ENCODE measurements at places on chromosomes 11 and 22.
A peak's percentile ranks its signal among the peaks of the same experiment; 100 is the strongest.

- DNase-seq = no peak
Measured at GRCh38 chr11:109036011-109036410, 371.1 kb downstream of the DDX10 start.

DNA sequence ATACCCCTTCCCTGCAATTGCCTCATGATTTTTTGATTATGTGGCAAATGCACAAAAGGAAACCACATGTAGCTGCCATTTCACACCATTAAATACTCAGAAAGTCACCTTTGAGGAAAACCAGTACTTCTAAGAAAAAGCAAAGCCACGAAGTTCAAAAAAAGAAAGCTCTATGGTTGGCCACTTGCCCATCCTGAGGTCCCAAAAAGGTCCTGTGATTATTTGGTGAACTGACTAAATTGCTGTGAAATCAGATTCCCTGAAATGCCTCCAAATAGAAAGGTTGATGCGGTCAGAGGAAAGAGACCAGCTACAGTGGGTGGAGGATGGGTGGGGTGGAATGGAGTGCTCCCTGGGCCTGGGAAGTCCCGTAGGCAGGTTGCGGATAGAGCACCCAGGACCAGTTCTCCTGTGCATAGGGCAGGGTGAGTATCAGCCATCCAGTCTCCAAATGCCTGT lies 26.9 kb downstream of the MRPL16 start:
- no peak for DNase-seq

GRCh38 chr11:133579165-133580031 lies 47.1 kb upstream of the OPCML start:
- no peak for DNase-seq

- DNase-seq = no peak
Measured at GRCh38 chr22:44765571-44766285, 13.4 kb downstream of the ARHGAP8 start.

DNA sequence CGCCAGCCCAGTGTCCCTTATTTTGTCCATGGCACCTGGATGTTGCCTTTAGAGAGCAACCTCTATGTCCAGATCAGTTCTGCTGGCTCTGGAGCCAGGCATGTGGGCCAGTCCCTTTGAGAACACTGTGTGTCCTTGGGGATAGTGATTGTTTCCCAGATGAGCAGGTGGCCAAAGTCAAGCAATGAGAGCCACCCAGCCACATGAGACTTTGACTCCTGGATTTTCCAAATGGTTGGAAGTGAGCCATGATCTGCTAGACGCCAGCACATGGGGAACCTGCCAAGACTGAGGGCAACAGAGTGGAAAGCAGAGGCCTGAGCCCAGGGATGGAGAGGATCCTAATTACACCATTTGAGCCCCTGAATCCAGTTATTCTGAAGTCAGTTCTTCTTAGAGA lies 479.8 kb downstream of the OPCML start:
- no peak for DNase-seq

DNA sequence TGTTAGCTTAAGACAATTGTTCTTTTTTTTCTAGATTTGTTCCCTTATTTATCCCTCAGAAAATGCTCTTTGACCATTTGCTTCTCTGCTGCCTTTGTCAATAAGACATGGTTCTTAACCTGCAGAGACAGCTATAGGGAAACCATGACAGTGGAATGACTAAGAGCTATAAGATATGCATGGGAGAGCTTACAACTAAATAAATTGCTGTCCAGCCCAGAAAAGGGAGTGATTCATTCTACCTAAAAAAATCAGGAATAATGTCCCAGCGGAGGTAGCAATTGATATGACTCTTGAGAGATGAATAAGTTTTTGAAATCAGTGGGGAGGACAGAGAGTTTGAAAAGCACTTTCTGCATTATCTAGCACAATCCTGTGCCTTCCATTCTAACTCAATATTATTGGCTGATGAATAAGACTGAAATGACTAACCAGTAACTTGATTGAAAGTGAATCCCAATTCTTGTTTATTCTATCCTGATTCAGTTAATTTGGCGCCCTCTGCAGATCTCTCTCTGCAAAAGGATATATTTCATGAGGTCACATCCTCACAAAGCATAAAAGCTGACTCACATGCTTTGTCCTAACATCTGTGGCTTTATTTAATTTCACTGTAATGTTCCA lies 680.5 kb upstream of the API5 start:
- DNase-seq = peak; percentile 78

GRCh38 chr22:19707347-19708290 lies 6.7 kb upstream of the SEPTIN5 start:
- no peak for DNase-seq

DNA sequence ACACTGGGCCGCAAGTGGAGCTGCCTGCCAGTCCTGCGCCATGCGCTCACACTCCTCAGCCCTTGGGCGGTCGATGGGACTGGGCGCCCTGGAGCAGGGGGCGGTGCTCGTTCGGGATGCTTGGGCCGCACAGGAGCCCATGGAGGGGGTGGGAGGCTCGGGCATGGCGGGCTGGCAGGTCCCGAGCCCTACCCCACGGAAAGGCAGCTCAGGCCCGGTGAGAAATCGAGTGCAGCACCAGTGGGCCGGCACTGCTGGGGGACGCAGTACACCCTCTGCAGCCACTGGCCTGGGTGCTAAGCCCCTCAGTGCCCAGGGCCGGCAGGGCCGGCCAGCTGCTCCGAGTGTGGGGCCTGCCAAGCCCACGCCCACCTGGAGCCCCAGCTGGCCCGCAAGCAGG lies 328.7 kb upstream of the LRRC4C start:
- DNase-seq = no peak

- no peak for DNase-seq
Measured at GRCh38 chr11:102613450-102613849, 11.7 kb downstream of the MMP20 start.

- no peak for DNase-seq
Measured at GRCh38 chr11:71222318-71223080, 29.9 kb downstream of the SHANK2 start.

DNA sequence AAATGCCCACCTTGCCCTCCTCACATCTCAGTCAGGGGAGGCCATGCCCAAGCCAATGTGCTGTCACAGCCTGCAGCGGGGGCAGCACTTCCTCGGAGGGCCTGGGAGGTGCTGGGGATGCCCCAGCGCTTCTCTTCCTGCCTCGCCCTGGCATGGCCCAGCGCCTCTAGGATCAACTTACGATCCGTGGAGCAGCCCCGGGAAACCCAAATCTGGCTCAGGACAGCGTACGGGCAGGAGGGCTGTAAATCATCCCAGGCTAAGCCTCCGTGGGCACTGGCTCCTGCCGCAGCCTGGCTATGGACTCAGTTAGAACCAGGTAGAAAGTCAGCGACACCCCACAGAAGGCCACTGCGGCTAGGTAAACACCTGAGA lies 60.9 kb upstream of the EMID1 start:
- no peak for DNase-seq

GRCh38 chr11:18367431-18367830 lies 26.9 kb upstream of the LDHA start:
- no peak for DNase-seq

- no peak for DNase-seq
Measured at GRCh38 chr11:61783717-61784505, 8.5 kb downstream of the TMEM258 start.

DNA sequence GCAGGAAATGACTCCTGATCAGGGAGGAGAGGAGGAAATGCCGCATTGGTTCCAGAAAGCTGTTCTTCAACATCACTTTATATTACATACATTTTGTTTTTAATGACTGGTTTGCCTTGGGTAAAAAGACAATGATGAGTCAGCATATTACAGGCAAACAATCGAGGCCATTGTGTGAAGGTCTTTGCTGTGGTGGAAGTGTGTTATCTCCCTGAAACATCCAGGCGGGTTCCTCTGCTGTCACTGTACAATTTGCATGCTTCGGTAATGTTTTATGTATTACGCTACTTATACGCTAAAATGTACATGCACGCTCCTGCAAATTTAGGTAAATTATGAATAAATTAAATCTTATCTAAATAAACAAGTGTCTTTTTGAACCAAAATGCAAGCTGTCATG lies 161.1 kb downstream of the KIRREL3 start:
- DNase-seq = no peak

DNA sequence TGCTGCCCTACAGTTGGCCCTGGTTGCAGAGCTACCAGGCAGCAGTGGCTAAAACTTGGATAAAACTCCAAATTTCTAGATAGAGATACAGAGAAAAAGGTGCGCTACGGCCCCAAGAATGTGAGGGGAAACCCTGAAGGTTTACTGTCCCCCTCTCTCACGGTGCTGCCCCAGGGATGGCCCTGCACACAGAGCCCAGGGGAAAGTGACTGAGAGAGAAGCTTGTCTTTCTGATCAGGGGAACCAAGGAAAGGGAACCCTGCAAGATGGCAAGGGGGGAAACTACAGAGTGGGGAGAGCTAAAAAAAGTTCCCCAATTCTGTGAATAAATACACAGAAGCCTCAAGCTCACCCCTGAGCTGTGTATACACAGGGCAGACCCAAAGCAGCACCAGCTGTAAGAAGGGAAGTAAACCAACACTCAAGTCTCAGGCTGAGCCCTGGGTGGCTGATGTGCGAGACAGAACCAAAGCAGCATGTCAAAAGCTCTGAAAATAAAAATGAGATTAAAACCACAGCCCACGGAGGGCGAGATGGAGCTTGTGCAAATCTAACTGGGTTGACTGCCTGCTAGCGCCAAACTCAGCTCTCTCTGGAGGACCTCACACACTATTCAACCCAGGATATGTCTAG lies 22.1 kb downstream of the GNB1L start:
- no peak for DNase-seq

GRCh38 chr22:35766654-35767580 lies 49.2 kb downstream of the APOL5 start:
- no peak for DNase-seq

- DNase-seq = no peak
Measured at GRCh38 chr11:20912922-20913512, 243.6 kb downstream of the NELL1 start.

DNA sequence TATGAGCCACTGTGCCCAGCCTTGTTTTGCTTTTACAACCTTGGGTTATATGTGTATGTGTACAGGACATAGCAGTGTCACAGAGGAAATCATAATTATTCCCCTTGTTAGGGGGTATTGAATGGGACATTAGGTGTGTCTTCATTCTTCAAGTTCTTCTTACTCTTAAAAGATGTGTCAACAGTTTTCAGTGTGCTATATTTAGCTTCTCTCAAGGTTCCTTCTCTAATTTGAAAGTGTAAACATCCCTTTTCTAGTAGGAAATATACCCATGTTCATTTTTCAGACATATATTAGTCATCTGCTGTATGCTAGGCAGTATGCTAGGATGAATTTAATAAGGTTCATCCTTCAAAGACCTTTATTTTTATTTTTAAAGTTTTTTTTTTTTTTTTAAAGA lies 17.1 kb downstream of the PCF11 start:
- DNase-seq = no peak

DNA sequence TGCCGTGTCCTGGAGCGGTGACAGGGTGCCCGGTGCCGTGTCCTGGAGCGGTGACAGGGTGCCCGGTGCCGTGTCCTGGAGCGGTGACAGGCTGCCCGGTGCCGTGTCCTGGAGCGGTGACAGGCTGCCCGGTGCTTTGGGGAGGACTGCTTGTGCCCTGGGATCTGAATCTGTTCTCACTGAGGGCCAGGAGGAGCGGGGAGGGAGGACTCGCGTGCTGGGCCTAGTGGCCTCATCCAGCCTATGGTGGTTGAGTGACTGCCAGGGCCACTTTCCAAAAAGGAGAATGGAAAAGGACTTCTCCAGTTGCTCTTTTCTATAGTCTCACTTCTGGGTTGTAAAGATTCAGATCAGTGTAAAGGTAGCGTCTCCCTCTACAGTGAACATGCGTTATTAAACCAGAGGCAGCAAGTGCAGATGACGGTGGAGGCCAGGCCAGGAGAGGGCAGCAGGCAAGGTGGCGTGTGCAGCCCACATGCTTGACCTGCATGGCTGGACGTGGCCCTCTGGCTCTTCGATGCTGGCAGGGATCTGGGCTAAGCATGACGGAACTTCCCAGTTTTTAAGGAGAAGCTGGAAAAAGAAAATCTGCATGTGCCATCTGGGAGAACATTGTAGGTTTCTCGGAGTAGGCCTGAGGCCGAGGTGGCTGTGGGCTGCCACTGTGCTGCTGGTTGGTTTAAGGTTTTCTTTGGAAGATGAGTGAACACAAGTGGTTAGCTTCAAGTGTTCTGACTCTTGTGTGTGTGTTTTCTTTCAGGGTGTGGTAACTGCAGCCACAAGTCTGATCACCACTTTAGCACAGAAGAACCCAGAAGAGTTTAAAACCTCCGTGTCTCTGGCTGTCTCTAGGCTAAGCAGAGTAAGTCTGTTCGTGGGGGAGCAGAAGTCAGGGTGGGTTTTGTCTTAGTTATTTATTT lies 55.0 kb downstream of the AP2A2 start:
- DNase-seq = peak; percentile 52
